ENCODE measurements at places on chromosomes 3 and 15.

DNA sequence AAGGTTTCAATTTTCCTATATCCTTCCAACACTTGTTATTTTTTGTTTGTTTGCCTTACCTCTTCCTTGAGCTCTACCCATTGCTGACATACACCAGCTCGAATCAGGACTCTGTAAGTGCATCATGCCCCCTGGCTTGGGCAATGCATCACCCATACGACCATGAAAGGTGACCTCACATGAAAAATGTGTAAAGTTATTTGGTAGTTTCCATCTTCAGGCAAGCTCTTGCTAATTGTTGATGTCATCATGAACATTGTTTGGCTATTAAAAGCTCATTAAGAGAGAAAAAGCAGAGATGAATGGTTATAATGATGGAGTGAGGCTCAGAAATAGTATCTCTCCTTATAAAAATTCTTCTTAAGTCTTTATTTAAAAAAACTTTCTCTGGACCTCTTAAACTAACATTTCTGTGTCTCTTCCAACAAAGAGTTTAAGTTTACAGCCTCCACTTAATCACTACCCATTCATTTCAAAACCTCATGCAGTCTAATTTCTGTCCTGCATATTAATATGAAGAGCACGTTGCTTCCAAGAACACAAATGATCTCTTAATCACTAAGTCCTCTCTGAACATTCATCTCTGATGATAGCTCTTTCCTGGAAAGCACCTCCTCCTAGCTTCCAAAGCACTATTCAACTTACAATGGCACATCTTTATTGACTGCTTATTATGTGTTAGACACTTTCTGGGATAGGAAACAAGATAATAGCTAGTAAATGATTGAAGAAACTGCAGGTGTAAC, 236.3 kb downstream of the NFKBIZ start:
- DNase-seq: no peak

DNA sequence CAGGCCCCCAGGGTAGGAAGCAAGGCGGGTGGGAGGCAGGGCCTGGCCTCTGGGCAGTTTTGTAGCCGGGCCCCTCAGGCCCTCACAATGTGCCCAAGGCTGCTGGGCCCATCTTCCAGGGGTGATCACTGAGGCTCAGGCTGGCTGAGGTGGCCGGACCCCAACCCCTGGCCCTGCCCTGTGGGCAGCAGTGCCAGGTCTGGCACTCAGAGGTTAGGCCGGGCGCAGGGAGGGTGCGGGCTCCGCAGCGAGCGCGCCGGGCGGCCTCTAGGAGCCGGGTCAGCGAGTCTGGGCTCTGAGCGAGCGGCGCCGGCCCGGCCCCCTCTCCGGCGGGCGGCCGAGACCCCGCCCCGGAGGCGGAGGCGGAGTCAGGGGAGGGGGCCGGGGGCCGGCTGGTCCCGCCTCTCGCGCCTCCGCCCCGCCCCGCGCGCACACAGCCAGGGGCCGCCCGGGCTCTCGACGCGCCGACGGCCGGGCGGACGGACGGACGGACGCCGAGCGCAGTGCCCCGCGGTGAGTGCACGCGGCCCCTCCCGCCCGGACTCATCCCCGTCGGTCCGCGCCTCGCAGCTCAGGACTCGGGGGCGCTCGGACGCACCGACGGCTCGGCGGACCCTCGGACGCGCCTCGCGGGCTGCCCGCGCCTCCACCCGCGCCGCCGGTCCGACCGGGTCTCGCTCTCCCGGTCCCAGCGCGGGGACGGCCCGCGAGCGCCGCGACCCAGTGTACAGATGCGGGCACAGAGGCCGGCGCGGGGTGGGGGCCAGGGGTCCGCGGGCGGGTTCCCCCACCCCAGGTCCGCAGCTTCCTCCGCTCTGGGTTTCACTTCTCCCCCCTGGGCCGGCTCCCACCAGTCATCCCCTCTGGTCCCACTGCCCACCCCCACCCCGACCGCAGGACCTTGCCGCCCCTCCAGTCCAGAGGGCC, at the start of gene FBLN2:
FBLN2 (plus strand) TSS at position 430 of the 927 bp plus-strand sequence. CDS start 21,231 bp downstream, outside the sequence.
- peak; percentile 19 for DNase-seq

GRCh38 chr3:32360493-32360827, 31.2 kb upstream of the CMTM7 start:
- DNase-seq: no peak

DNA sequence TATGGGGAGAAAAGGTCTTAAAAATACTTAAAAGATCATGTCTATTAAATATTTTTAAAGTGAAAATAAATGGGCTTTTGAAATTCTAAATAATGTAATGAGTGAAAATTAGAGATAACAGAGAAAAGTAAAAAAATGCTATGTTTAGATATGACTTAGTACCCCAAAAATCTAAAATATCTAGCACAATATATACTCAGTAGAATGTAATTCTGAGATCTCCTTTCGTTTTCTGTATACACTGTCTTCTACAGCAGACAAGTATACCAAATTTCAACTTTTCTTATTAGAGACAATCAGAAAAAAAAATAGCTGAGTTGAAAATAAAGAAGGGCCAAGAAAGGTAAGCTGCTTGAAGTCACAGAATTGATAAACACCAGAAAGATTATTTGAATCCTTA, 140.8 kb downstream of the ADAM10 start:
- no peak for DNase-seq

Data from mucosa of descending colon (tissue), 3 donors.